ENCODE measurements at places on chromosomes 6 and 20.

- no peak for DNase-seq
Measured at GRCh38 chr6:57147401-57147800, 24.7 kb upstream of the BAG2 start.

DNA sequence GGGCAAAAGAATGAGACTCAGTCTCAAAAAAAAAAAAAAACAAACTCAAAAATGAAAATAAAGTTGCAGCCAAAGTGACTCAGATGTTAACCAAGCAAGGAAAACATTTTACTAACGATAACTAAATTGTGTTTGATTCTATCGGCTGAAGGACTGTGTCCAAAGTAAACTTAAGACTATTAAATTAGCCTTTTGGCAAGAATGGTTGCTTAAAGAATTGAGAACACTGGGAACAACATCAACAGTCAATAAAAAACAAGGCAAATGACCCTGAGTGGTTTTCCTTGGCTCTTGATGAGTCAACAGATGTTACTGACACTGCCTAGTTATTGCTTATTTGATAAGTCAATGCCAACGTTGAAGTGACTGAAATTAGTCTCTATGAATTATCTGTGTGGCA is 36.7 kb downstream of the POU3F2 start:
- DNase-seq, result no peak

GRCh38 chr20:10673176-10673841 is 490 bp downstream of the JAG1 start:
- DNase-seq, result peak; percentile 12

DNA sequence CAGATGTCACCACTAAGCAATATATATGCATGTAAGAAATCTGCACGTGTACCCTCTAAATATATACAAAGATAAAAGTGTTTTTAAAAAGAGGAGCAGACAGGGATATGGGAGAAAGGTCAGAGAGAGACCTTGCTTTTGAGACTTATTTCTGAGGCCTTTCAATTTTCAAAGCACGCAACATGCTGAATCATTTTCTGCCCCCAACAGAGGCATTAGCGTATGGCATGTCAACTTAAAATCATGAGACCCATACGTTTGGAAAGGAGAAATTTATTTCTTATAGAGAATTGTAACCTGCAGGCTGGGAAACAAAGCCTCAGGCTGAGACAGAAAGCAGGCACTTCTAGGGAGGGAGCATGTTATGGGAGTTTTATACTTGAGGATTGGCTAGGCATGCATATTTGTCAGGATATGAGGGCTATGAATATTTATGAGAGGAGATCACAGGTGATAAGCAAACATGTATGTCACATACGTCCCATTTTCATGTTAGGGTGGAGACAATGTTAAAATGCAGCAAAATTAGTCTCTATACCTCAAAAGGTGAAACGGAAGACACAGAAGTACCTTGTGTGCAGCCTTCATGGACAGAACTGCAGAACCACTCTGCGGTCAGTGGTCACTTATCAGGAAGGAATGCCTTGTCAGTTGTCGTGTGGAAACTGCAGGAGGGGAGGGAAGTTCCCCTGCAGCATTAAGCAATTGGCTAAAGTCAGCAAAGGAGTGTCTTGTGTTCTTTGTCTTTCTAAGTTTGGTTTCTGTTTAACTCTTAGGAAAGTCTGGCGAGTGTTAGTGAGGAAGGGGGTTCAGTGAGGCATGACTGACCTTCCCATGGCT is 6.3 kb upstream of the GABRR2 start:
- DNase-seq, result peak; percentile 86
